Stimulated activated CD4-positive, alpha-beta T cell treated with anti-CD3 and anti-CD28 coated beads, Interleukin-15, amount 100 ng/mL, for 24 hours (primary cell): ENCODE measurements at places on chromosomes 1 and 21.
A peak's percentile ranks its signal among the peaks of the same experiment; 100 is the strongest.

- peak; percentile 83 for DNase-seq
These were observed 42.5 kb downstream of the LGR6 start for GRCh38 chr1:202235856-202236837.

DNA sequence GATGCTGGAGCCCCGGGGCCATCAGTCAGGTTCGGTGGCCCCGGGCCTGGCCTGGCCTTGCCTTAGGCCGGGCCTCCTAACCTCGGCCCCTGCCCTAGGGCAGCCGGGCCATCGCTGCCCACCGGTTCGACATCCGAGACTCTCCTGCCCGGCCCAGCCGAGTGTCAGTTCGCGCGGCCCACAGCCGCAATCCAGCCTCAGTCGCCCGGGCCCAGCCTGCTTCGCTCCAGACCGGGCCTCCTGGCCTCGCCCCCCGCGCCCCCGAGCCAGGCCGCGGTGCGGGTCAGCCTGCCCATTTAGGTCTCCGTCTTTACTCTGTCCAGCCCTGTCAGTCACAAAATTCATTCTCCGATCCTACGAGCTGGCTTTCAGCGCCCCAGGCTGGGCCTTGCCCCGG, 777 bp downstream of the LRRC41 start:
- peak; percentile 43 for DNase-seq

GRCh38 chr1:164644774-164645644, 86.0 kb downstream of the PBX1 start:
- DNase-seq, result no peak

DNA sequence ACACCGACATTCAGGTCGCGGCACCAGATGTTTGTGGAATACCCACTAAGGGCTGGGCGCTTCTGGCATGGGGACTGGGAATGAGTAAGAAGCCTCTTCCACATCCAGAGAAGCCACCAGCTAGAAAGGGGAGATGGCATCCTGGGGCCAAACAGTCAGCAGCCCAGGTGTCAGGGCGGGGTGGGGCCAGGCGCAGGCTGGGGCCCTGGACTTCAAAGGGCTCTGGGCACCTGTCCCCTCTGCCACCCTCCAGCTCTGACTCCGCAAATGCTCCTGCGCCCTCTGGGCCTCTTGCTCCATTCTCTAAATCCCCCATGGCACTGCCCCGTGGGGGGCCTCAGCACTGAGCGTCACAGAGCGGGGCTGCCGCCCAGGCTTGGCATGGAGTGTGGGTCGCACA, 70.4 kb downstream of the MEGF6 start:
- DNase-seq, result no peak

DNA sequence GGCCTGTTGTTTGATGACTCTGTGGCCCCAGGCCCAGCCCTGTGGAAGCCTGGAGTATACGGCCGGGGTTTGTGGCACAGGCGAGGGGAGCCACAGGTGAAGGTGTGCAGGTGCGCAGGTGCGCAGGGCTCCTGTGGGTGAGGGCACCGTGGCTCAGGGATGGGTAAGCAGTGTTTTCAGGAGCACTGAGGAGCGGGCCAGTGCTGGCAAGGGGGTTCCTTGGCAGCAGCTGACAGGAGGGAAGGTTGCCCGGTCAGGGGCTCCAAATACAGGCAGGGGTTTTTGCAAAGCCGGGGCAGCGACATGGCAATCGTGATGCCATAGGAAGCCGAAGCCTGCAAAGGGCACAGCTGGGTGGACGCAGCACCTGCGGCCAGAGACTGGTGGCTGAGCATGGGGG, 20.7 kb downstream of the AGPAT3 start:
- DNase-seq, result no peak
